ENCODE measurements at places on chromosomes 12 and 14.

GRCh38 chr12:132138941-132139871 lies 4.9 kb downstream of the DDX51 start:
- no peak for DNase-seq

GRCh38 chr14:74519316-74520074 lies 25.9 kb downstream of the ISCA2 start:
- DNase-seq, result no peak

- no peak for DNase-seq
Measured at GRCh38 chr12:89389755-89390661, 37.7 kb upstream of the DUSP6 start.

DNA sequence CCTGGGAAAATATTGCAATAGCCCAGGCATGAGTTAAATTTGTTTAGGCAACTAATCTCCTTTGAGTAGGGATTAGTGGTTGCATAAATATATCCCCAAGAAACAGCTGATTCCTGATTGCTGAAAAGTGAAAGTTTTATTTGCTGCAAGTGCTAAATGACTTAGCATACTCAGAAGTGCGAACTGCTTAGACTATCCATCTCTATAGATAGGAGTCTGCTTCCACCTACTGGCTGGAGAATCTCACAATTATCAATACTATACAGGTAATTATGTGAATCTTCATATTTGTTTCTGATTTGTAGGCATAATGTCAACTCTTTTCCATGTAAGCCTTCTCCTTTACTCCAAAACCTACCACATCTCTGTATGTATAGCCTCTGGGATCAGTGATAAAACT lies 12.0 kb upstream of the SLCO1B3 start:
- peak; percentile 37 for DNase-seq

- no peak for DNase-seq
Measured at GRCh38 chr12:121751034-121751433, 38.5 kb downstream of the TMEM120B start.
